Stimulated activated CD4-positive, alpha-beta T cell treated with anti-CD3 and anti-CD28 coated beads, Interleukin-12 subunit alpha, Interleukin-12 subunit beta, amount 100 ng/mL, for 24 hours (primary cell): ENCODE measurements at places on chromosomes 6 and 20.

GRCh38 chr6:108616544-108616943 lies 55.8 kb downstream of the FOXO3 start:
- DNase-seq, result no peak

DNA sequence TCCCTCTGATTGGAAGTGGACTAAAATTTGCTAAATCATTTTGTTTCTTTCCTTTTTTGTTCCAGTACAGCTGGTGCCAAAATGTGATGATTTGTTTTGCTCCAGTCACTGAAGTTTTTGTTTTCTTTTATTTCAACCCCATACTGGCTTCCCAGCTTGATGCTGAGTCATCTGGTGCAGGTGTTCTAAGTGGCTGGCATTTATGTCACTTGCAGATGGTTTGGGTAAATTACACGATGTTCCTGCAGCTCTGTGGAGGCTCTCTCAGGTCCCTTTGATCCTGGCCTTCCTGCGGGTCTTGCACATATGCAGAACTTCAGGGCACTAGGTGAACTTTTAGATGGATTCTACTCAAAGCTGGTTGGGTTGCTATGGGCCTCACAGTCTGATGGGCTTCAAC lies 577.7 kb downstream of the HAO1 start:
- no peak for DNase-seq

- DNase-seq, result no peak
These were observed 241.8 kb upstream of the BMP2 start for GRCh38 chr20:6525447-6526303.

GRCh38 chr6:145199961-145200360 lies 535.4 kb downstream of the EPM2A start:
- DNase-seq, result no peak

DNA sequence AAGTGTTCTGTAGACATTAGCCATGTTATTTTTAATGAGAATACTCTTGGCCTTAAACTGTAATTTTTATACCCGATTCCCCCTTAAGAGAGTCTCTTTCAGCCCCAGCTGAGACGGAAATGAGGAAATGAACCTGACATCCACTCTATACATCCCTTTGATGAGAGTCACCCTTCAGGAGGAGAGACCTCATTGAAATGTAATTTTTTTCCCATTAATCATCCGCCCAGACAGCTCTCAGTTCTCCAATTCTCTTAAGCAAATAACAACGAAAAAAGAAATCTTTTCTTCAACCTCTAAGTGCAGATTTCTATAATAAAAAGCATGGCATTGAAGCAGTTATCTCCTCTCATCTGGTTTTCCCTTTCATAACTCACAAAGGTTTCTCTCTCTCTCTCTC lies 243.8 kb upstream of the PMEPA1 start:
- DNase-seq, result no peak

DNA sequence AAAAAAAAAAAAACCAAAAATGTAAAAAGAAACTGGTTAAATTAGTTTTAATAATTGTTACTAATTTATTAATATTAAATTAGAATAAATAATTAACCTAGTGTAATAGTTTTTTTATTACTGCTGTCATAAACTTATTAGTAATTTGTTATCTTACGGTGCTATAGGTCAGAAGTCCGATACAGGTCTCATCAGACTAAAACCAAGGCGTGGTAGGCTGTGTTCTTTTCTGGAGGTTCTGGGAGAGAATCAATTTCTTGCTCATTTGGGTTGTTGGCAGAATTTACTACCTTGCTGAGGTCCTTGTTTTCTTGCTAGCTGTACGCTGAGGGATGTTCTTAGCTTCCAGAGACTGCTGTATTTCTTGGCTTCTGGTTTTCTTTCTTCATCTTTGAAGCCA lies 85.9 kb upstream of the RNF24 start:
- no peak for DNase-seq

DNA sequence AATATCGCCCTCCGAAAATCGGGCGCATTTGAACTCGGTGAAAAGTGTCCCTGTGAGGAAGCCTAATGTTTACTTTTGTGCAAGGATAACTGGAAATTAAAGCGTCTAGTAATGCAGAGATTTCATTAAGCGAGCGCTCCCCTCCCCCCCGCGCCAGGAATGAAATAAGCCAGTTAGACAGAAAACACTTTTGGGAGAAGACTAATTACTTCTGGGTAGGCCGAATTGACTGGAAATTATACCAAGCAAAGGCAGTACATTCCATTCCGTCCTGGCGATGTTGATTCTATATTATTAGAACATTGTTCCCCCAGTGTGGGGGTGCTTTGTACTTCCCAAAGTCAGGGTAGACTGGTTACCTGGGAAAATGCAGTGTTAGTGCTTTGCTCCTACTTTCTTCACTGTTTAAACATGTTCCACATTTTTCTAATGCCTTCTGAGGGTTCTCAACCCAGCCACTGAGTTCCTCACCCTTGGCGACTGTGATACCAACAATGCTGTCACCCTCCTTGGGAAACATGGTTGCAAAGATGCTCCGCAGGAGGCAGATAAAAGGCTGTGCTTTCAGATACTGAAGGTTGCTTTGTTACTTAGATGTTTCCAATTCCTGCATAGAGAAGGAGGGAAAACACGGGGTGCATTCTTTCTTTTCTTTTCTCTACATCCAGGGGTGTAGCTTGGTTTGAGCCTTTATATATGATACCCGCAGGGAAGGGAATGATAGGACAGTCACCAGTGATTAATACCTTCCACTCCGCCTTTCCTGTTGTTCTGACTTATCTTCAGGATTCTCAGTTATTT lies 2.6 kb downstream of the GJA1 start:
- DNase-seq, result no peak

GRCh38 chr6:144581812-144582537 lies 296.8 kb downstream of the UTRN start:
- DNase-seq, result no peak

- no peak for DNase-seq
These were observed 88.4 kb downstream of the RTN4IP1 start for GRCh38 chr6:106540907-106541306.

- DNase-seq, result no peak
These were observed 115.8 kb downstream of the TRERF1 start for GRCh38 chr6:42335896-42336295.

DNA sequence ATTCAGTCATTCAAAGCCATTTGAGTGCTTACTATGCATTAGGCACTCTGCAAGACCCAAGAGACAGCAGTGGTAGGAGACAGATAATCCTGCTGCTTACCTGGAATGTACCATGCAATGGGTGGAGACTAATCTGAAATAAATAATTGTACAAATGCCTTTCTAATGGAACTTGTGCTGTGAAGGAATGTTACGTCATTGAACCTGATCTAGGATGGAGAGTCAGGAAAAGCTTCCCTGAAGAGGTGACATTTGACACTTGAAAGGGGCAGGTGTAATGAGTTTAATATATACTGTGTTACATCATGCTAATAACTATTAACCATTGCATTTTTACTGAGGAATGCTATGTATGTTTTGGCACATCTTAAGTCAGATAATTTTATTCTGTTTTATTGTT lies 491.0 kb upstream of the FLRT3 start:
- no peak for DNase-seq

DNA sequence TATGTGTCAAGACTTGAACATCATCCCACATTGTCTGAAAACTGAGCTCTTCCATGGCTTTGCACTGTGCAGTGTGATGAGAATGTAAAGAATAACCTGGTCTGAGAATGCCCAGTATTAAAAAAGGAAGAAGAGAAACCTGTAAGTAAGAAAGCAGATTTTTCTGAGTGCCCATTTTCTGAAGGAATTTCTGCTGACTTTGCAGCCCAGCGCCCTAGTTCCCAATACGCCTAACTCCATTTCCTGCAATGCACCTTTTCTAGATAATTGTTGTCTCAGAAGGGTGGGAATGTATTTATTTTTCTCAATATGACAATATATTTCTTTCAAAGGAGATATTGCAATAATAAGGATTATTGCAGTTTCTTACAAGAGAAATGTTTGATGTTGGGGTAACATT lies 231.5 kb downstream of the HAO1 start:
- DNase-seq, result no peak

- DNase-seq, result no peak
These were observed 192.2 kb downstream of the TBC1D32 start for GRCh38 chr6:121142093-121142492.

DNA sequence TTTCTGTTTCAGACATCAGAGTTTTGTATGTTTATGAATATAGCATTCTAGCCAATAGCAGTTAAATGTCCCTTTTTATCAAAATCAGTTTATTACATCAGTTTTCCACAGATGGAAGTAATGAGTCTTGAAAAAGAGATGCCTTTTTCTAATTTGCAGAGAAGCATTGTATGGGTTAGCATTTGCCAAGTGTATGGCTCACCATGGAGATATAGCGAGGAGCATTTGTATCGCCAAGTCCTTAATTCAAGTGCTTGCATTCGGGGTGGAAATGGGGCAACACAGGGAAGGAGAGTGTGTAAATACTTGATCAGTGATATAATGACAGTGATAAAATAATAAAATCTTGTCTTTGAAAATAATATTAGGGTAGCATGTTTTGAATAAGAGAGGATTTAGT lies 42.9 kb downstream of the TXLNB start:
- DNase-seq, result no peak

DNA sequence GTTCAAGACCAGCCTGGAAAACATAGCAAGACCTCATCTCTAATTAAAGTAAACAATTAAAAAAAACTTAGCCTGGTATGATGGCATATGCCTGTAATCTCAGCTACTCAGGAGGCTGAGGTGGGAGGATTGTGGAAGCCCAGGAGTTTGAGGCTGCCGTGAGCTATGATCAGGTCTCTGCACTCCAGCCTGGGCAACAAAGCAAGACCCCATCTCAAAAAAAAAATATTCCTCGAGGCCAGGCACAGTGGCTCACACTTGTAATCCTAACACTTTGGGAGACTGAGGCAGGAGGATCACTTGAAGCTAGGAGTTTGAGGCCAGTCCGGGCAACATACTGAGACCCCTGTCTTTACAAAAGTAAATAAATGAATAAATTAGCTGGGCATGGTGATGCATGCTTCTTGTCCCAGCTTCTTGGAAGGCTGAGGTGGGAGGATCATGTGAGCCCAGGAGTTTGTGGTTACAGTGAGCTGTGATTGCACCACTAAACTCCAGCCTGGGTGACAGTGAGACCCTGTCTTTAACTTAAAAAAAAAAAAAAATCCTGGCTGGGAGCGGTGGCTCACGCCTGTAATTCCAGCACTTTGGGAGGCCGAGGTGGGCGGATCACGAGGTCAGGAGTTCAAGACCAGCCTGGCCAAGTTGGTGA lies 9.3 kb upstream of the C2 start:
- no peak for DNase-seq

DNA sequence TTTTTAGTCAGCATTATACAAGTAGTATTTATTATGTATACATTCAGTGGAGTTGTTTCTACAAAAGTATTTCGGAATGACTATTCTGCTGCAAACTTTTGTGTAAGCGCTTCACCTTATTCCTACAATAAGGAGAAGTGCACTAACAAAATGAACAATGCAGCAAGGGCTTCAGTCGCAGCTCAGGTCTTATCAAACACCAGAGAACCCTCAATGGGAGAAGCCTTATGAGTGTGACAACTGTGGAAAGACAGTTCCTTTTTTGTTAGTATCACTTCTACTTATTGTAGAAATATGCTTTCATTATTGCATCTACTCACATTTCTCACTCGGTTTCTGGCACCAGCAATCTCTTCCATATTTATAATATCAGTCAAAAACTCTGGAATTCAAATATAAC lies 18.8 kb downstream of the ZKSCAN3 start:
- no peak for DNase-seq

DNA sequence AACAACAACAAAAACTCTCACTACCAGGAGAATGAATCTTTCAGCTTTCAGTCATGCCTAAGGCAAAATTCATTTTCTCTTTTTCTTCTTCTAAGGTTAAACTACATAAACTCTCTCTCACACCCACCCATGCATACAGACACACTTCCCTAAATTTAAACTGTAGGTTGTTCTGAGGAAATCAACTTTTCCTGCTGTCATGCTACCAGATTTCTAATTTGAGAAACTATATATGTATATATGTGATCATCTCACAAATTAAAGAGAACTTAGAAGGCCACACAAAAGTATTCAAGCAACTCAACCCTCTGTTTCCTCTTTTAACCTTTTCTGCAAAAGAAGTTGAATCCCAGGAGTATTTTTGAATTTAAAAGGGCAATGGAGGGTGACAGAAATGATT lies 532.5 kb downstream of the KIF16B start:
- no peak for DNase-seq

DNA sequence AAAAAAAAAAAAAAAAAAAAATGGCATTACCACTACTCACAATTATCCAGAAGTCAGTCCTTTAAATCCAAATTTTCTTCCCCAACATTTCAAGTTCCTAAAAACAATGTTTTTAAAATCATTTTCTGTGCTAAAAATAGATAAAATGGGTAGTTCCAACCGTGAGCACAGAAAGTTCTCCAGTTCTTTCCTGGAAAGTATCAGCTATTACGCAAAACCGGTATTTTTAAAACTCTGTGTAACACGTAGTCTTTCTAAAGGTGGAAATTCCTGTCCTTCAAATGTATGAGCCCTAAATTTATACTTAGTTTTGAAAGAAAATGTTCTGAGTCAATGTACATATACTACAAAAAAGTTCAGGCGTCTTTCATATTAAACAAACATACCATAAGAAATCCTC lies 83.5 kb upstream of the SCAF8 start:
- DNase-seq, result no peak

- no peak for DNase-seq
These were observed 9.0 kb downstream of the CNKSR3 start for GRCh38 chr6:154501578-154501868.
